Stimulated activated CD4-positive, alpha-beta T cell treated with anti-CD3 and anti-CD28 coated beads, Interleukin-4, amount 100 ng/mL, for 1 hour (primary cell): ENCODE measurements at places on chromosomes 7 and 10.

DNA sequence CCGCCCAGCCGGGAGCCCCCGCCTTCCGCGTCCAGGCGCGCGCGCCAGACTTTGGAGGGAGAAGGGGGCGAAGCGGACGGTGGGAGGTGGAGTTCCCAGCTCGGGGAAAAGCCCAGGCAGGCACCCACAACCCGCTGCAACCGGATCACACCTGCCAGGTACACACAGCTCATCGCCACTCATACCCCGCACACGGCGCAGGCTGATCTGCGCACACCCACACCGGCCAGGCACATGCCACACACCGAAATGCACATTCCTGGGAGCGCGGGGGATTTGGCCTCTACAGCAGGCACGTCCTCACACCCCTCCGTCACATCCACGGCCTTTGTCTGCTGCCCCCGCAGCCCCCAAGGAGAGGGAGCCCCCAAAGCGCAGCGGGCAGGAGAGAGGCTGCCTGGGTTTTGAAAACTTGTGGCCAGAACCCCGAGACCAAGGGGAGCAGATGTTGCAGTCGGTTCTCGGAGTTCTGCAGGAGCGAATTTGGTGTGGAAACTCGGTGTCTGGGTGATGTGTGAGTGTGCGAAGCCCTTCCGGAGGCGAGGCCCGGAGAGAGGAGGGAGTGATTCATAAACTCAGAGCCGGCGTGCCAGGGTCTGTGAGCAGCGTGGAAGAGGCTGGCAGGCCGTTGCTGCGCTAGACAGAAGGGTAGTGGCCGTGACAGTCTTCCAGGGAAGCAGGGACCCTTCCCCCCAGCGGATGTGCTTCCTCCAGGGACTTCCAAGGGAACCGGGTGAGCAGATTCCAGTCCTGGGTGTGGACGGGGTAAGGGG, 734 bp downstream of the CHST3 start:
- peak; percentile 57 for DNase-seq

DNA sequence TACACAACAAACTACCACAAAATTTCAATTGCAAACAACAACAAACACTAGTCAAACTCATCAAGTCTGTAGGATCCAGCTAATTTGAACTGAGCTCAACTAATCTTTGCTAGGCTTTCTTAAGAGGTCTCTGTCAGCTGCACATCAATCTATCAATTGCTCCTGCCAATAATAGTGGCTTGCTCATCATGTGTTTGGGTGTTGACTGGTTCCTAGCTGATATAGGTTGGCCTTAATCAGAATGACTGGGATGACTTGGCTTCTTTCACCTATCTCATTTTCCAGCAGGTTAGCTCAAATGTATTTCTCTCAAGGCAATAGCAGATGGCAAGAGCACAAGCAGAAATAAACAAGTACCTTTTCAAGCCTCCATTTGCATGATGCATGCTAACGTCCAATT, 370.3 kb upstream of the NFE2L3 start:
- no peak for DNase-seq

- DNase-seq = no peak
Observed at GRCh38 chr10:116099023-116099420, 174.0 kb downstream of the GFRA1 start.

DNA sequence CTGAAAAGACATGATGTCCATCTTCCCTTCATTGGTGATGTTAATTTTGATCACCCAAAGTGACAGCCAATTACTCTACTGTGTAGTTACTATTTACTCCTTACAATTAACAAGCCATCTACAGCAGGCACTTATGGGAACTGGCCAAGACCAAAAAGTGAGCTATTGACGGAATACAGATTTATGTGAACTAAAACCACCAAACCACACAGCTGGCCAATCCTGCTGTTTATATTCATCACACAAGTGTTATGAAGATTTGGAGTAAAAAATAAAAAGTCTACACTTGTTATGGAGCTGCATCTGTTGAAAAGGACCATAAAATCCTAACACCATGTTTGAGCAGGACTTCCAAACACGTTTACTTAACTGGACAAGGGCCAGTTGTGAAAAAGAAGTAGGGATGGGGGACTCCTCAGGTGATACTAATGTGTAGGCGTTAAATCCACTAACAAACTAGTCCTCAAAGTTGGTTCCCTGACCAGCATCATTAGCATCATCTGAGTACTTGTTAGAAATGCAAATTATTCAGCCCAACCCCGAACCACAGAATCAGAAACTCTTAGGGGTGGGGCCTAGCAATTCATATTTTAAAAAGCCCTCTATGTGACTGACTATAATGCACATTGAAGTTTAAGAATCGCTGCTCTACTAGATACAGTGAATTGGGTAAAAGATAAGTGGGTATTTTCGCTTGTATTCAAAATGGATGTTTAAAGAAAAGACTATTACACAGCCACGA, 11.6 kb downstream of the MCMBP start:
- DNase-seq = no peak

GRCh38 chr10:86253091-86254072, 113.2 kb downstream of the GRID1 start:
- DNase-seq = no peak

- no peak for DNase-seq
Observed at GRCh38 chr7:112575864-112576263, 95.1 kb downstream of the LSMEM1 start.

- no peak for DNase-seq
Observed at GRCh38 chr7:93836116-93836515, 54.4 kb downstream of the TFPI2 start.
